ENCODE measurements at places on chromosomes 12 and 14. TPM values are rescaled to one million over a fixed set of nuclear protein-coding genes. Genes with fewer than 3 reads are reported as not detected.

The CLMN gene
- total RNA-seq = 1.5 TPM

DNA sequence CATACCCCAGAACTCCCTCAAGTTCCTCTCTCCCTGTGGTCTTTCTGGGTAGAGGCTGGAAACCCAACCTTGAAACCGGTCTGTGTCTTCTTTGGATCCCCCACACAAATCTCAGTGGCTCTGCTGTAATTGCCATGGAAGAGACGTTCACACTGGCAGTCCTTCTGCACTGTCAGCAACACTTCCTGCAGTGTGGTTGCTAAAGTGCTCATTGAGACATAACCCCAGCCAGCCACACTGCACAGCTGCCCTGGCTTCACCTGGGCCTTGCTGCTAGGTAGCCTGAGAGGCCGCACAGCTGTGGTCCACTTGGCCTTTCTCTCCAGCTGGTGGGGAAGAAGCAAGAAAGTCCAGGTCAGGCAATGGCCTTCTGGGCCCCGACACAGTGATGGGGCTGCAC is 2.4 kb downstream of the GZMH start:
- no peak for DNase-seq

The SCN8A gene
- 0.42 TPM for total RNA-seq

- DNase-seq = no peak
These were observed 9.1 kb downstream of the CRACR2A start for GRCh38 chr12:3743803-3744202.

DNA sequence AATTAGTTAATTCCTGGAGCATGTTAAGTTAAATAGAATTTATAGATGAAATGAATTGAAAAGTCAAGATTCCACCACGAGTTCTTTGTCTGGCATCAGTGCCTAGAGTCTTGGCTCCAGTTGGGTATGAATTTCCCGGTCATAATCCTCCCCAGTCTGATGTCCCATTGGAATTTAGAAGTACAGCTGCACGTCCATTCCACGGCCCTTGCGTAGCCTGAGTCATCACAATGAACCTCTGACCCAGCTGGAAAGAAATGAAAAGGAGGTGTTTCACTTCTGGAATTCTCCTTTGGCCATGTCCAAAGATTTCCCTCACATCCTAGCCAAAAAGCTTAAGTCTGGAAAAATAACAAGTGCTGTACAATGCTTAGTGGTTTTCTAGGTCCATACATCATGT is 122.7 kb downstream of the KICS2 start:
- DNase-seq = peak; percentile 89

- no peak for DNase-seq
These were observed 19.9 kb downstream of the HRK start for GRCh38 chr12:116861320-116861719.

The CYP46A1 gene
- total RNA-seq = 0.14 TPM

- DNase-seq = peak; percentile 80
These were observed 37.0 kb upstream of the NT5DC3 start for GRCh38 chr12:103877934-103878510.

DNA sequence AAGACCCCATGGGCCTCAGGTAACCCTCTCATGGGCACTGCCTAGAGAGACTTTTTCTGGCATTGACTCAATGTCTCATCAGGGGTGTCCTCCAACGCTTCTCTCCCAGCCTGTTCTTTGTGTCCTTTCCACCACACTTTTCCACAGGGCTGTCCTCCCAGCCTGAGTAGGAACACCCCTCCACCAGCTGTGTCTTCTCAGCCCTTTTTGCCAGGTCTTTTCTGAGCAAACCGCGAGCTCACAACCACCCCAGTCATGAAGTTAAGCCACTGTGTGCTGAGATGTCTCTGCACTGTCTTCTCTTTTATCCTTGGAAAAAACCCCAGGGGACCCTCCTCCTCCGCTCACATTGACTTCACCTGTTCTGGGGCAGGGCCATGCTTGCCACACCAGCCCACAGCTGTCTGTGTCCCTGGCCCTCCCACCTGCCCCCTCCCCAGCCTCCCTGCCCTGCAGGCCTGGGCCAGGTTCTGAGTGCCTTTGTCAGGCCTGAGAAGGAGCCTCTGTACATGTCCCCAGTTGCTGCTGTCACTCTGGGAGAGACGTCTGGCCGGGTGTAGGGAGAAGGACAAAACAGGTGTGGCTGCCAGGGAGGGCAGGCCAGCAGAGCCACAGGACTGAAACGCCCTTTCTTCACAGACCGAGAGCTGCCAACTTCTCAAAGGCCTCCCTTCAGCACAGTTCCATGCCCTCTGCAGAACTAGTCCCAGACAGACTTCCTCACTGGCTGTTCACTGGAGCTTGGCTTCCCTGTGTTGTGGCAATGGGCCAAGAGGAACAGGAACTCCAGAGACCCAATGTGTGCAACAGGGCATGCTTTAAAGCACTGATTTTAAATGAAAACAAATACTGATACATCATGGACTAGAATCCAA is 50.5 kb upstream of the PNMA1 start:
- DNase-seq = peak; percentile 81

The SERPINA12 gene
- total RNA-seq = not detected

DNA sequence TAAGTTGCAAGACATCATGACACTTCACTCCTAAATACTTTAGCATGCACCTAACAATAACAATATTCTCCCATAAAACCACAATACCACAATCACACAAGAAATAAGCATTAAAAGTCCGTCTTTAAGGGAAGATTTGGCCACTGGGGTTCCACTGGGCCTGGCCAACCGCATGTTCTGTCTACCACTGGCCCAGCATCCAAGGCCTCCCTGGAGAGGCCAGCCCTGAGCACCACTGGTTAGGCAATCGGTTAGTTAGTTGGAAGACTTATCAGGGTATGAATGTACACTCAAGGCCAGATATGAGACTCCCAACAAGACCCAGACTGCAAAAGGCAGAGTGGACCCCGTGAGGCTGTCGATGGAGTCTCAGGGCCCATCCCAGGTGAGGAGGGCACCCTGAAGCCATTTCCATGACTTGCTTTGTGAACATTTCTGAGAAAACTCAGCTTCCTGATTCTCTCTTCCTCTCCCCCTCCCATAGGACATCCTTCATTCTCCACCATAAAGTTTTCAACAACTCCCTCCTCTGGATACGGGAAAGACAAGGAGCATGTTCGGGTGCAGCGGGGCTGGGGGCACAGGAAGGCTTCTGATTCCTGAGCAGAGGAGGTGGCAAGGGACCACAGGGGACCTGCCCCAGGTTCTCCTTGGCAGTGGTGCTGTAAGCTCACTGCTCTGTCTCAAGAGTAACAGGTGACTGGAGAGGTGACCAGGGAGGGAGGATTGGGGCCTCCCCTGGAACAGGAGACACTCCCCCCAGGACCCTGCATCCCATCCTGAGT is 5.9 kb downstream of the PXN start:
- DNase-seq = no peak

DNA sequence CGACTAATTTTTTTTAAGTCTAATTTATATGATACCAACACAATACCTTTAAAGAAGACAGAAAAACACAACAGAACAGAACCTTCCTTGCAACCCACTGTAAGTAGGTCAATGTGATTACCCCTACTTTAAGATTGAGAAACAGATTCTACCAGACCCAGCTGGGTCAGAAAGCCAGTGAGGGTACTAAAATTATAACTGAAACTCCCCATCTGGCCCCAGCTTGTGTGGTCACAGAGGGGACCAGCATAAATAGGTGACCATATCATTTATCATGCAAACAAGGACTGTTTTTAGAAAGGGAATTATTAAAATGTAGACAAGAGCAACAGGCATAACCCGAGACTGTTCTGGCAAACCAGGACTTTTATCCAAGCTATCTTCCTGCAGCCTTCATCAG is 30.1 kb upstream of the FRMD6 start:
- DNase-seq = no peak

DNA sequence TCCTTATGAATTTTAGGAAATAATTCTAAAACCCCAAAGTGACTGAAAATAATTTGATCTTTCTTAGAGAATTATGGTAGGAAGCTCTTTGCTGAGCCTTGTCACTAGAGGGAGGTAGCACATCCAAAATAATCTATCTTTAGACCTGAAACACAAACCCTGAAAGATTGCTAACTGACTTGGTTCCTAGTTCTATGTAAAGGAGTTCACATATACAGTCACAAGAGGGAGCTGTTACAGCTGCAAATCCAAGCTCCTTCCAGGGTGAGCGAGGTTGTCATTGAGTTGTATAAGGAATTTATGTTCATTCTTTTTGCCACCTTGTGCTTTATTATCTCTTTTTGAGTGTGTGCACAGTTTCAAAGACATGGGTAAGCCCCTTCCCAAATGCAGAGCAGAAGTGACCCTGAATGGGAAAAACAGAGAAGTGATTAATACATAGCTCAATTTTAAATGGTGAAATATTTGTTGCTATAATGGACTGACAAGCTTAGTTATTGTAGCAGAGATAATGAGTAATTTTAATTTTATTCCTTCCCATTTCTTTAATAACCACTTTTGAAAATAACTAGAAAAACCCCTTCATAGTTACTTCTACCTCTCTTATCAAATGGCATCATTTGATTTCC is 387.9 kb downstream of the DAD1 start:
- DNase-seq = peak; percentile 62

GRCh38 chr12:74334780-74335179 is 202.9 kb upstream of the ATXN7L3B start:
- DNase-seq = peak; percentile 0

The KCNK10 gene
- total RNA-seq = not detected

DNA sequence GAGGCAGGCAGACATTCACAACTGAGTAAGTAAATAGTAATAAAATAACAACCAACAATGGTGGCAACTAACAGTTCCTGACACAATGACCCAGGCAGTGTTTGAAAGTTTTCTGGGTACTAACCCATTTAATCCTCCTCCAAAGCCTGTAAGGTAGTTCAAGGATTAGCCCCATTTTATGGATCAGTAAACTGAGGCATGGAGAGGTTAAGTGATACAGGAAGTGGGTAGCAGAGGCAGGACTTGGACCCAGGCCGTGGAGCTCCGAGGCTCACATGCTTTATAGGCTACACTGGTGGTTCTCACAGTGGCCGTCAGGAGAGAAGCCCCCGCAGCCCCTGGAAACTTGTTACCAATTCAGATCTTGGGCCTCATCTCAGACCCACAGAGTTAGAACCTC is 17.5 kb downstream of the CRACR2A start:
- no peak for DNase-seq

DNA sequence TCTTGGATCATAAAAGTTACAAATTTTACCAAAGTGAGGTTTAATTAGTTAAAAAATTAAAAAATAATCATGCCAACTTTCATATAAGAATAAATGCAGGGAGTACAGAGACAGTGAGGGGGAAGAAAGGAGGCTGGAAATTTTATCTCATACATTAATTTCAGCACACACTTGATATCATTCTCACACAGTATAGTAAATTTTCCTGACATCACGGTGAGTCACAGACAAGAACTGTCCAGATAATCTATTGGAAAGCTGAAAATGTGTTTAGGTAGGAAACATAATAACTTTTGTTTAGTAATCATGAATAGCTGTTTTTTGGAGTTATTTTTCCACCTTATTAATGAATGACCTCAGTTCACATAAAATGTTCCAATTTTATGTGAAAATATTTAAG is 1204.8 kb downstream of the GALC start:
- no peak for DNase-seq

DNA sequence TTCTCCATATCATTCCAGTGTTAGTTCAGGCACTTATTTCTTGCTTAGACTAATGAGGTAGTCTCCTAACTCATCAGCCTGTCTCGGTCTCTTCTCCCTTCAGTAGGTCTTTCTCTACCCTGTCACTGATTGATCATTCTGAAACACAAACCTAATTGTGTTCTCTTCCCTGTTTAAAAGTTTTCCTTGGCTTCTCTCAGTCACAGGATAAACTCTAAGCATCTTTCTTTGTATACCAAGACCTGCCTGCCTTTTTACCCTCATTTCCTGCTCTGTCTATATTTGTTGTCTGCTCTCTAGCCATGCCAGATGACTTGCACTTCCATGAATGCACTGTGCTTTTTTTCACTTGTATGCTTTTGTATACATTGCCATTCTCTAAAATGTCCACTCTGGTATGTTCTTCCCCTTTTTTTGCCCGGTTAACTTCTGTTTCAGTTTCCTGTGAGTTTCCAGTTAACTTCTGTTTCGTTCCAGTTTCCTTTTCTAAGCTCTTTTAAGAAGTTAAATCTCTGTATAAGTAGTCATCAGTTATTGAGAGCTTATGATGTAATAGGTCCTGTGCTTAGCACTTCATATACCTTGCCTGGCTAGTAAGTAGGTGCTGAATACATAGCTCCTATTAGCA is 12.8 kb downstream of the DIP2B start:
- peak; percentile 58 for DNase-seq

DNA sequence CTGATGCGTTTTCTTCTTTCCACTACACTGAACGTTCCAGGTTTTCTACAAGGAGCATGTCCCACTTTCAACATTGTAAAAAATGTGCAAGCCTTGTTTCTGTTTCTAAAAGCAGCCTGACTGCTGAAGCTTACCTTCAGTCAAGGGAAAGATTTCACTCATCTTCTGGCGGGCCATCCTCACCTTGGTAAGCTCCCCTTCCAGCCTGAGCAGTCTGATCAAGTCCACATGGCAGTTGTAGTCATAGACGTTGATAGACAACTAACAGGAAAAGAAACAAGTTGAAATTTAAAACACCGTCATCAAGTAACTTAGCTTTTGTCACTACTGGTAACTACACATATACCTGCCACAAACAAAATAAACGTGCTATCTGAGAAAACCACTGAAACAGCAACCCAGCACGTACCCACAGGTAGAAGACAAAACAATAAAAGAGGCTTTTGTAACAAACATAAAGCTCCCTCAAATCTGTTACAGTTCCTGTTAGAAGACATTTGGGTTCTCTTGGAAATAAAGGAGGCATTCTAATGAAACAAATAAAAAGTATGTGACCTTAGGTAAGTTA is 11.9 kb downstream of the SART3 start:
- no peak for DNase-seq

The PSME1 gene
- 167 TPM for total RNA-seq

Measured in dermis blood vessel endothelial cell (primary cell).